ENCODE measurements at places on chromosomes 6 and 20.

- DNase-seq: no peak
Observed at GRCh38 chr6:167127785-167128531, 5.1 kb downstream of the CCR6 start.

- no peak for DNase-seq
Observed at GRCh38 chr6:80872199-80872950, 765.9 kb downstream of the BCKDHB start.

GRCh38 chr6:17491416-17492142, 98.2 kb downstream of the CAP2 start:
- DNase-seq: no peak

DNA sequence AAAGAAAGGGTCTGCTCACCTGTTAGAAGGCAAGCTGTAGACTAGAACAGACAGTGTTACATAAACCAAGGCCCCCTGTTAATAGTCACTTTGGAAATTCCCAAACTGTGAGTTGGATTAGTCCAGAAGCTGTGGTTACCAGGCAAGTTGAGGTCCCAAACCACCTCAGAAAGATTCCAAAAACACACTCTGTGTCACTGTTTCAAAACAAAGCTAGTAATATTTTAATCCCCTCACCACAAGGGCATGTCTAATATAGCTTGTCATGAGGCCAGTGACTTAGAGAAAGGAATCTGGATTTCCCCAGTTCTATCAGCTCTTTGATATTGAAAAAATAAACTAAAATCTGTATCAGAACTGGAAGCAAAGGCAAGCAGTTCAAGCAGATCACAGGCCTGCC, 244.6 kb downstream of the HAO1 start:
- peak; percentile 2 for DNase-seq

GRCh38 chr20:5656126-5656525, 94.1 kb upstream of the SHLD1 start:
- no peak for DNase-seq

GRCh38 chr20:58870293-58871014, 17.9 kb downstream of the GNAS start:
- DNase-seq: peak; percentile 86

GRCh38 chr6:109892451-109893435, 85.4 kb upstream of the GPR6 start:
- DNase-seq: no peak

GRCh38 chr6:66128243-66128642, 421.2 kb upstream of the EYS start:
- DNase-seq: no peak

Measured in GM03348 (cell line).